Cardiac fibroblast (primary cell): ENCODE measurements at places on chromosomes 3 and 15.

DNA sequence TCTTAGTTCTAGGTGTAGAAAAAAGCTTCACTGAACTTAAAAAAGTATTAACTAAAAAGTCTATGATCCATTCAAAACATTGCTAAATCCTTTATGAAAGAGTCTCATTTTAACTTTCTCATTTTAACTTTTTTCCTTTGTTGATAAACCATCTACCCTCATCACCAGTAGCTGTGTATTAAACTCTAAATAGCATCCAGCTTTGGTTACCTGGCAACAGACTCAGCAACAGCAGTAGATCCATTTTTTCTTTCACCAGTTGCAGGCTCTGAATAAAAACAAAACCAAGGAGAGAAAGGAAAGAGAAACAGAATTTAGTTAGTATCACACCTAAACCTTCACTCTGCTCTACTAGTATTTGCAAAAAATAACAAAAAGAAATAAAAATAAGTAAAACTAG is 51.6 kb downstream of the TP53BP1 start:
- DNase-seq = peak; percentile 60

DNA sequence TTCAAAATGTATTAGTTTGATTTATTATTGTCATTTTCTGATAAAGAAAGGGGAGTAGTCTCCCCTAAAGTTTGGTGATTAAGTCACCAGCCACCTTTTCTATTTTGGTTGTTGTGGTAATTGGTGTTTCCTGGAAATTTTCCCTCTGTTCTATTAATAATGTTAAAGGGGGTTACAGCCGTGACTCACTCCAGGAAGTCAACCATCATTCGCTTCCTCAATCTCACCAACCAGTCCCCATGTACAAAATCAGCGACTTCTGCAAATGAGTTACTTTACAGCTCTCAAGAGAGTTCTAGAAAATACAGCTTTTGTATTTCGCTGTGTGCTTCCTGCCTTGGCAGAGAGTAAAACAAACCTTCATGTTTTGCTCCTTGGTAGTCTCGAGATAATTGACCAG is 285.1 kb downstream of the LPP start:
- no peak for DNase-seq

DNA sequence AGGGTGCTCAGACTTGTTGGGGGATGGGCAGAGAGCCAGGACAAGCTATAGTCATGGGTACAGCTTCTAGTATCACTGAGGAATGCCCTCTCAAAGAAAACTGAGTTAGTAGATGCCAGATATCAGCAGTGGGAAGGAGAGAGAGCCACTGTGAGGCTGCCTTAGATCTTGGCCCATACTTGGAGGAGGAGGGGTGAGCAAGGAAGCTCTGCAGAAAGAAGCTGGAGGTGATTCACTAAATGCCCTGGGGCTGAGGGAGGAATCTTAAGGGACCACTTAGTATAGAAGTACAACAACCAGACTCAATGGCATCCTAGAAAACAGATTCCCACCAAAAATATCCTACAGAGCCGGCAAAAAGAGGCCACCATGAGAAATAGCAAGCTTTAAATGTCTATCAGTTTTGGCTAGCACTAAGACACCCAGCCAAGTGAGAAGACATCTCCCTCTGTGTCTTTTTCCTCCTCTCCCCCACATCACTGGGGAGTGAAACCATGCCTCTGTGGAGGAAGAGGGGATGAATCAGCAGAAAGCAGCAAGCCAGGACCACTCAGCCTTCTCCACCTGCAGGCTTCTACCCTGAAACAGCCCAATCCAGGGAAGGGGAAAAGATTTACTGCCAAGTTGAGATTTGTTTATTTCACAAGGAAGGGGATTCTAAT is 282.5 kb upstream of the STT3B start:
- peak; percentile 52 for DNase-seq

- DNase-seq = peak; percentile 64
These were observed 120.7 kb downstream of the CMSS1 start for GRCh38 chr3:99938270-99938911.

- DNase-seq = no peak
These were observed 48.5 kb upstream of the SLC4A7 start for GRCh38 chr3:27532426-27533260.

GRCh38 chr15:39419651-39420050 is 161.2 kb upstream of the THBS1 start:
- DNase-seq = no peak

- DNase-seq = peak; percentile 43
These were observed 610 bp downstream of the MAP4 start for GRCh38 chr3:48015431-48016180.

GRCh38 chr3:188691665-188692064 is 480.1 kb upstream of the TPRG1 start:
- no peak for DNase-seq

DNA sequence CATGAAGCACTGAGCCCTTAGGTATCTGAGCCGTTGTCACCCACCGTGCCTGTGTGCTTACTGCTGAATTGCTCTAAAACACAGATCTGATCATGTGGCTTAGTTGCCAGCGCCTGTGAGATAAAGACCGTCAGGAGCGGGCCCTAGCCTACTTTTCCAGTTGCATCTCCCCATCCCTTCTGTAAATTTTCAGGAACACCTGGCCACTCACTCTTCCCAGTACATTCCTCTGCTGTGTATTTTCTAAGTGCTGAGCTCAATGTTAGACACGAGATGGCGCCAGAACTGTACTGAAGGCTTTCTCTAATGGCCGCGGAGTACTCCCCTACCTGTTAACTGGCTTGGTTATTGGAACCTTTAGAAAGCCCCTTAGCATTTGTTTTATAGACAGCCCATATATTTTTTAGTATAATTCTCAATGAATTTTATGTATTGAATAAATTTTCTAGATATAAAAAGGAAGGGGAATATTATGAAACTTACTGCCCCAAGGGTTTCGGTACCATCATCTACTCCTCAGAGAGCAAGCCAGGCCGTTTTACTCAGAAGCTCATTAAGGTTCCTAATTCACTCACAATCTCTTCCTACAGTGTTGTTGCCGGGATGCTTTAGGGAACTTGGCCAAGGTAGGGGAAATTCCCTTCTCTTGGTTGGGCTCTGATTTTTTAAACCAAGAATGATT is 16.7 kb upstream of the WNT7A start:
- DNase-seq = peak; percentile 72

GRCh38 chr15:60044636-60045270 is 40.6 kb downstream of the FOXB1 start:
- DNase-seq = peak; percentile 15

DNA sequence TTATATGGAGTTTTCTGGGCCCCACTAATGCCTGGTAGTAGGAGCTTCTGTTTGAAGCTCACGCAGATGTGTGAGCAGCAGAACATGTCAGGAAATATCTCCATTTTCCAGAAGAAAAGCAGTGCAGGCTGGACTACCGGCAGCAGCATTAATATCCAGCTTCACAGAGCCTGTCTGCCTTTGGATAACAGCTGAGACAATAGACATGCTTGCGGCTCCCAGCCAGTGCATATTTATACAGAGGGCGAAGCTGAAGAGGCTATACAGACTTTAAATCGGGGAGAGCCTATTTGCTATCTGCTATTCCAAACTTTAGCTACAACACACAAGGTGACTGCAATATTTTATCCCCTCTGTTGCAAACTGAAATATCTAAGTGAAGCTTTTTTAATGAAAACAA is 250.1 kb upstream of the WNT5A start:
- no peak for DNase-seq

- DNase-seq = no peak
These were observed 82.5 kb downstream of the ADAMTS17 start for GRCh38 chr15:100259266-100259665.

- no peak for DNase-seq
These were observed 58.1 kb downstream of the FOXP1 start for GRCh38 chr3:71525391-71525790.

- DNase-seq = no peak
These were observed 42.0 kb downstream of the PIAS1 start for GRCh38 chr15:68096099-68096498.

DNA sequence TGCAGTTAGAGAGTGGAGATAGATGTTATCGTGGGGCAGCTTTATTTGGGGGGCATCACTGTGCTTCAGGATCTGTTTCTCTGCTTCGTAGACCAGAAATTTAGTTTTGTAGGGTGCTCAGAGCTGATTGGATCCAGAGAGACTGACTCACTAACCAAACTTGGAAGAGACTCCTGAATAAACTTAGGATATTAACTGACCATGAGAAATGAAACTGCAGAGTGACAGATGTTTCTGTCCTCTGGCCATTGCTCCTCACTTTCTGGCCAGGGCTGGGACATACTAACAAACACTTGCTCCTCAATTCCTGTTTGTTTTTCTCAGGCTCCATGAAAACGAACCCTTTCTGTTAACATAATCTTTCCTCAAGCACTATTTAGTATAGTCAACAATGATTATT is 4.3 kb downstream of the ZNF592 start:
- DNase-seq = peak; percentile 22

GRCh38 chr3:142931222-142931621 is 32.3 kb downstream of the PAQR9 start:
- no peak for DNase-seq

- DNase-seq = no peak
These were observed 239.9 kb upstream of the NAALADL2 start for GRCh38 chr3:174619239-174619638.

GRCh38 chr3:67093305-67093704 is 95.2 kb downstream of the KBTBD8 start:
- no peak for DNase-seq

DNA sequence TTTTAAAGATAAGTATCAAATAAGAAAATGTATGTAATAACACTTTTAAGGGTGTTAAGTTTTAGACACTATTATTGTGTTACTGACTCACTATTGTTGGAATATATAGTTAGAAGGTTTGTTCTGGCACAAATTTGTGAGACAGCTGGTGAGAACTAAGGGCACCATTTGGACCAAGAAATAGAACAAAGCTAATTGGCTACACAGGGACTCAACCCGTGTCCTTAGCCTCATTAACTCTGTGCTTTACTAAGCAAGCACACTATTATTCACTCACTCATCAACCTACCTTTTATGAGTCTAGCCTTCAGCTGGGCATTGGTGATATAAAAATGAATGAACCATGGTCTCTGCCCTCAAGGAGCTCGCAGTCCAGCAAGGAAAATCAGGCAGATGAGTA is 4.1 kb upstream of the UNC13C start:
- no peak for DNase-seq
